ENCODE measurements at places on chromosomes 4 and X.

GRCh38 chr4:142559986-142560385 lies 286.1 kb downstream of the INPP4B start:
- DNase-seq: no peak

DNA sequence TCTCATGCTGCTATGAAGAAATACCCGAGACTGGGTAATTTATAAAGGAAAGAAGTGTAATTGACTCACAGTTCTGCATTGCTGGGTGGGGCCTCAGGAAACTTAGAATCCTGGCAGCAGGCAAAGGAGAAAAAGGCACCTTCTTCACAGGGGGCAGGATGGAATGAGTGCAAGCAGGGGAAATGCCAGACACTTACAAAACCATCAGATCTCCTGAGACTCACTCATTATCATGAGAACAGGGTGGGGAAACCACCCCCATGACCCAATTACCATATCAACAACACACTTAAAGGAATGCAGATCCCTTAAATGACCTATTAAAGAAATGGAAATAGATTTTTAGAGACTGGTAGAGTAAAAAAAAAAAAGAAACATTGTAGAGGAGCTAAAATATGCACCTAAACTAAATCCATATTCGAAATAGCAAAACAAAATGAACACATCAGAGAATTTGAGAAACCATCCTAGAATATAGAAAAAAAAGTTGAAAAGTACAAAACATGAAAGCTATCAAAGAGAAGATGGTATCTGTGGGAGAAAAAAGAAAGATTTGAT lies 104.3 kb upstream of the UGT8 start:
- no peak for DNase-seq

DNA sequence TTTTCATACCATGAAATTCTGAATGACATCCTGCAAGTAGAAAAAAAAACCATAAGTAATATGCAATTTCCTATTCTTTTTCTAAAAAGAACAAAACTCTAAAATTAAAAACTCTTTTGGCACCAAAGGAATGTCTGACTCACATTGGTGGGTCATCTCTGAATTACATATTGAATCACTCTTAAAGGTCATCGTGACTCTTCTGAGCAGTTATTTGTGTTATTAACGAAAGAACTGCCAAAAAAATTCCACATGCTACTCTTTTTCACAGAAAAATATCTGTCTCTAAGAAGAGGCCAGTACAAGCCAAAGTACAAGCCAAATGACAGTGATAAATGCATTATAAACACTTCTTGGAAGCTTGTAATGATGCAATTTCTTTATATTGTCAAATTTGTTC lies 282.2 kb downstream of the GUCY2F start:
- DNase-seq: no peak

DNA sequence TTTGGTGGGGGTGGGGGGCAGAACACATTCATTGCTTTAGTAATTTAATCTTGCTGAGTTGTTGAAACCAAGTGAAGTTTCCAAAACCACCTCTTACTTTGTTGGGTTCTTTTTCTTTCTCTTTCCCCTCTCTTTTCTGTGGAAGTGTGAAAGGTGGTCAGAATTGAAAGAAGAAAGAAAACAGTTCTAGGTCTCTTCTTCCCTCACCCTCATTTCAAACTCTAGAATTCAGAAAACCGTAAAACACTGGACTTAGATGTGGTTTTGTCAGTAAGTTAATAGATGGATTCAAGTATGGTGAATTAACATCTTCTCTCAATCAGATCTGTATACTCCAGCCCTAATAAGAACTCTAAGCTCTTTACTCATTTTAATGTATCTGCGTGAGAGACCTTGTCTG lies 23.7 kb downstream of the PLP1 start:
- DNase-seq: no peak

- DNase-seq: no peak
Measured at GRCh38 chr4:98524230-98524629, 134.2 kb downstream of the TSPAN5 start.

DNA sequence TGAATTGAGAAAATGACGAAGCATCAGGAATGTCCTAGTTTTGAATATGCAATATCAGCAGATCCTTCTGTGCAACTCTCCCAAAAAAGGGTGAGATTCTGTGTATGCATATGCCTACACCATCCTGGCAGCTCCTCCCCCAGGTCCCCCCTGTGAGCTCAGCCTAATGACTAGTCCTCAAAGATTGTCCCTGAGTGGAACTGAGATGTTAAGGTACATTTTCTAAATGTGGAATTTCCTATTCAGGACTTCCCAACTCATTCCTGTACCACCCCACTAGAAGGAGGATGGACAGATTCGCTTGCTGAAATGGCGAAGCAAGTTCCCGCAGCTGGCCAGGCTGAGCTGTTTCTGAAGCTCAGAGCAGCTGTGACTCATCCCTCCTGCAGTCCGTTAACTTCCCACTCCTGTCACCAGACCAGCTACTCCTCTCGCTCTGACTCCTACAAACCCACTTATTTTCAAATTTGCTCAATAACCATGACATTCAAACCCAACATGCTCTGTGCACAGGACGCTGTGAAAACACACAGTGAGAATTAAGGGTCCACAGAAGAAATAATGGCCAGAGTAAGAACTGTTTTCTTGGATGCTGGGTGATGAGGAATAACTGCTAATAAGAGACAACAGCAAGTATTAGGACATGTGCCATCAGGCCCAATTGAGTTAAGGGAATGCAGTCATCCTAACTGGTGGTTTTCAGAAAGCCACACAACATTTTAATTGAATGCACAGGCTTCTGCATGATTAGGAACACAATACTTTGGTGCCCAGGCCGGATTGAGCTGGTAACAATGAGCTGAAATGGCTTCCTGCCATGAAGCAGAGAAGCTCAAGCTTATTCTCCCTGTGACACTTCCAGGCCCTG lies 40.0 kb upstream of the IRF2 start:
- DNase-seq: peak; percentile 89

- no peak for DNase-seq
Measured at GRCh38 chr4:150072906-150073714, 5.1 kb upstream of the DCLK2 start.

DNA sequence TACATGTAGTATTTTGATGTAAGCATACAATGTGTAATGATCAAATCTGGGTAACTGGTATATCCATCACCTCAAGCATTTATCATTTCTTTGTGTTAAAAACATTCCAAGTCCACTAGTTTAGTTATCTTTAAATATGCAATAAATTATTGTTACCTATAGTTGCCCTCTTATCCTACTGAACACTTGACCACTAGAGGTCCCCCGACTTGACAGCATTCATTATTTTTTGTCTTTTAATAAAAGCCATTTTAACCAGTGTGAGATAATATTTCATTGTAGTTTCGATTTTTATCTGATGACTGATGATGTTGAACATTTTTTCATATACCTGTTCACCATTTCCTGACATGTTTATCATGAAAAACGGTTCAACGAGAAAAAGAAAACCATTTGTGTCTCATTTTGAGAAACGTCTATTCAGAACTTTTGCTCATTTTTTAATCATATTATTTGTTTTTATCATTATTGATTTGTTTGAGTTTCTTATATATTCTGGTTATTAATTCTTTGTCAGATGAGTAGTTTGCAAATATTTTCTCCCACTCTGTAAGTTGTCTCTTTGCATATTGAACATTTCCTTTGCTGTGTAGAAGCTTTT lies 199.0 kb upstream of the CXXC4 start:
- no peak for DNase-seq

- peak; percentile 26 for DNase-seq
Measured at GRCh38 chr4:77465271-77465670, 140.3 kb upstream of the CXCL13 start.

GRCh38 chr4:6851431-6851830 lies 58.2 kb upstream of the TBC1D14 start:
- no peak for DNase-seq

GRCh38 chr4:100461807-100462605 lies 55.8 kb downstream of the EMCN start:
- no peak for DNase-seq

- no peak for DNase-seq
Measured at GRCh38 chr4:105599932-105600655, 47.7 kb downstream of the ARHGEF38 start.

GRCh38 chr4:13705521-13706041 lies 78.1 kb upstream of the BOD1L1 start:
- no peak for DNase-seq

DNA sequence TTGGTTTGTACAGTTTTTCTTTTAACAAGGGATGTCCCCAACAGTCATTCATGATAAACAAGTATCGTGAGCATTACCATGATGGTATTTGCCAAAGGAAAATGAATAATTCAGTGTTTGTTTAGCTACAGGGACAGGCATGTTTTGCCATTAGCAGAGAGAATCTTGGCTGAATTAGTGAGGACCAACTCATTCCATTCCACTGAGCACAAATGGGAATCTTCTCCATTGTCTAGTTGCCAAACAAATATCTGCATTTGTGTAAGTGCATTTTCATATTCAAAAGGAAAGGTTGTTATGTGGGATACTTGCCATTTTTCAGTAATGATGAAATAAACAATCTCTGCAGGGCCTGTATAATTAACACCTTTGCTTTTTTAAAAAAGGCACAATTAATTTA lies 1762.6 kb downstream of the RPA4 start:
- no peak for DNase-seq

DNA sequence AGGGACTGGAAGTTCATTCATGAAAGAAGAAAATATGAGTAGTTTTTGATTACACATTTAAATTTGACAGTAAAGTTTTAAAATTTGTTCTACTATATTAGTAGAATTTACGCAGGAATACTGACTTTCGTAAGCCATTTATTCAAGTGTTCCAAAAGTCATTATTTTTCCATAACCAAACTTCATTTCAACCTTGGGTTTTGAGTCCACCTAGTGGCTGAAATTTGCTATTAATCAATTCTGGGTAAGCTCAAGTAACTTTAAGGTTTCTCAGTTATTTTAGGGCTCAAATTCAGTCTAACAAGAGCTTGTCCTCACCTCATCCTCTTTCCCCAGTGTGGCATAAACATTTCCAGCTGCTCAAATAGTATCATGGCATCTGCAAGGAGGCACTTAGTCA lies 175.4 kb downstream of the SH3BGRL start:
- no peak for DNase-seq

- DNase-seq: no peak
Measured at GRCh38 chr4:152185786-152186550, 349.9 kb downstream of the FBXW7 start.

DNA sequence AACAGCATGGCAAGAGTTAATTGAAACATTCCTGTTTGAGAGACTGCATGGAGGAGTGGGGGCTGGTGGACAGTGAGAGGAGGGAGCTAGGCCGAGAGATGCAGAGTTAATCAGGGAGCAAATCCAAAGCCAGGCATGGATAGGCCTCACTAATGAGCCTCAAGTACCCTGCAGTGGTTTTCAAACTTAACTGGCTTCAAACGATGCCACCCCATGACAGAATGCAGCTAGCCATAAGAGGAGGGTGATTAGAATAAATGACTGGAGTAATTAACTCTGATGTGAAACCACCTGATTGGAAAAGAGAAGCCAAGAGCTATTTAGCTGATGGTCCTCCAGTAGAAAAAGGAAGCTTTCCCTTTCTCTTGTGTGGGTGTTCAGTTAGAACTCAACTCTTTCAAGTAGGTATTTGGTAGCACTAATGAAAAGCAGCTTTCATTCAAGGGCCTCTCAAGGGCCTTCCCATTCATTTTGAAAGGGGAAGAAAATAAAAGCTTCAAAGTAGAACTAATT lies 215.4 kb upstream of the MAB21L2 start:
- no peak for DNase-seq

DNA sequence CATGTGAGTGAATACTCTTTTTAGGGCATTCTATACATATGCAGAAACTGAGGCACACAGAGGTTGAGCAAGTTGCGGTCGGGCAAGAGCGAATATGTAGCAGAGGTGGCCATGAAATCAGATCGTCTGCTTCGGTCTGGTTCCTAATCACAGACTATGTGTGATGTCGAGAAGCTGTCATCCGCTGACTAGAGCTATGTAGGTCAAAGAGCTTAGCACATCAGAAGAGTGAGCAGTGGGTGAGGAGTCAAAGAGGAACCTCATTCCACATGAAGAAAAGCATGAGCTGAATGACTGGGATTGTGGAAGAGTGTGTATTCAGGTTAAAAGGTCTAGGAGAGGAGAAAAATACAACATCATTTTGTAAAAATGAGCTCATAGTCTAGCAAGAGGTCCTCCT lies 19.0 kb downstream of the GAB3 start:
- DNase-seq: no peak

GRCh38 chr4:178165251-178165950 lies 723.2 kb upstream of the AGA start:
- no peak for DNase-seq

- no peak for DNase-seq
Measured at GRCh38 chrX:95055991-95056390, 1382.0 kb downstream of the FAM133A start.

DNA sequence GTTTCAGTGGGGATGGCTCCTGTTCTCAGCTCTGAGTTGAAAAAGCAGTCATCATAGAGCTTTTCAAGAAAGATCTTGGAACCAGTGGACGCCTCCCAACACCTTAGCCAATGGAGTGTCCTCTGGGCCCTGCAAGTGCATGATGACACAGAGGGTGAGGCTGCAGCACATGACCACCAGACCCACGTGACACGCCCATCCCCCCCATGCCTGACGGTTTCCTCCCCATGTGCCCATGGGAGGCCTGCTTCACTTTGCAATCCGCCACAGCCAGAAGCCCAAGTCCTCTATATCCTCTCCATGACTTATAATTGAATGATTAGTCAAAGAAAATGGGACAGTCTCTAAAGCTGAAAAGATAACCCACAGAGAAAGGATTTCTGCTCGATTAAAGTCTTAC lies 187.0 kb downstream of the AFAP1 start:
- DNase-seq: no peak

GRCh38 chr4:37648084-37648817 lies 37.9 kb downstream of the RELL1 start:
- no peak for DNase-seq

GRCh38 chrX:150849996-150850720 lies 48.3 kb downstream of the CD99L2 start:
- DNase-seq: no peak

DNA sequence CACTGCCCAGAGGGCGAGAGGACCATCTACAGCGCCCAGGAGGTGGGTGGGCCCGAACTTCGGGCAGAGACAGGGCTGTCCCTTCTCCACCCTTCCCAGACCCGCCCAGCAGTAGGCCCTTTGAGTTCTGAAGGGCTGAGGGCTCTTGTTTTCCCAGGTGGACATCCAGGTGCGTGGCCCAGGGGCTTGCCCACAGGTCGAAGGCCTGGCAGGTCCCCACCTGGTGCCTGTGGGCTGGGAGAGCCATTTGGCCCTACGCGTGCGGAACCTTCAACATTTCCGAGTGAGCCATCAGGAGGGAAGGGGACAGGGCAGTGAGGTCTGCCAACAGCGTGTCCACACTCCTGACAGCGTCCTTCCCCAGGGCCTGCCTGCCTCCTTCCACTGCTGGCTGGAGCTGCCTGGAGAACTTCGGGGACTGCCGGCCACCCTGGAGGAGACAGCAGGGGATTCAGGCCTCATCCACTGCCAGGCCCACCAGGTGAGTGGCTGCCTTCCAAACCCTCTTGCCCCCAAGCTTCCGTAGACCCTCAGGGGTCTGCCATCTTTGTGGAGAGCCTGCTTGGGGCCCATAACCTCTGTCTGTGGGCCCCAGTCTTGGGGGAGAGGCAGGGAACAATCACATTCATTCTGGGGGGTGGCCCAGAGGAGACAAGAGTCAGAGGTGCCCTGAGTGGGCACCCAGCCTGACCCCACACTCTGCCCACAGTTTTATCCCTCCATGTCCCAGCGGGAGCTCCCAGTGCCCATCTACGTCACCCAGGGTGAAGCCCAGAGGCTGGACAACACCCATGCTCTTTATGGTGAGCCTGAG lies 6.8 kb downstream of the PLXNB3 start:
- no peak for DNase-seq

Measured in T-helper 2 cell treated with Interferon-gamma antibody and Interleukin-4, amounts not matched to agents 5 μg/mL and 100 μg/mL, for 36 hours (primary cell).